Immature natural killer cell (primary cell): ENCODE measurements at places on chromosomes 4 and X. TPM values are rescaled to one million over a fixed set of nuclear protein-coding genes. Genes with fewer than 3 reads are reported as not detected.

- H3K27me3 ChIP-seq: peaks cover 2% of the 10 kb centered on the region
- H3K27ac ChIP-seq: no peak overlapping the region
- H3K4me3 ChIP-seq: no peak overlapping the region
Observed at GRCh38 chr4:123617791-123618190, 221.2 kb downstream of the SPRY1 start.

DNA sequence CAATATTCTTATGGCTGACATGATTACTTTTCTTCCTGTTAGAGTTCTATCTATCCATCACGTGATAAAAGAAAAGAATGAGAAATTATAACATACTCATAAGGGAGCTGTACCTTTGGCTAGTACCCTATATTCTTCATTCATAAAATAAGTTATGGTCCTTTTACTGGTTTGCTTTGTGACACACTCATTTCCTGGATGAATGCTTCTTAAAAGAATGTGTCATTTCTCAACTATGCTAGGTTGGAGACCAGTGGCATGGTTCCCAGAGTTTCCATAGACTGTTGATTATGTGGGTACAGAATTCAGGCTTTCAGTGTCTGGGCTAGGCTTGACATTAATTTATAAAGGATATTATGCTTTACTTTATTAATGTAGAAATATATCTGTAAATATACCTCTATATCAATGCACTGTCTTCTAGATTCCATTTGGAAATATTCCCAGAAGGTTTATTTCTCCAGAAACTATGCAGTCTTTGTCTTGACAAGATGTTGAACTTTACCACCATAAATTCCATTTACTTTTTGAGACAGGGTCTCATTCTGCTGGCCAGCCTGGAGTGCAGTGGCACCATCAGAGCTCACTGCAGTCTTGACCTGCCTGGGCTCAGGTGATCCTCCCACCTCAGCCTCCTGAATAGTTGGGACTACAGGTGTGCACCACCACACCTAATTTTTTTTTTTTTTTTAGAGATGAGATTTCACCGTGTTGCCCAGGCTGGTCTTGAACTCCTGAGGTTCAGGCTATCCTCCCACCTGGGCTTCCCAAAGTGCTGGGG lies 23.8 kb downstream of the NUDT6 start:
- H3K4me3 ChIP-seq: no peak overlapping the region
- H3K36me3 ChIP-seq: peaks cover 14% of the 10 kb centered on the region
- DNase-seq: no peak
- H3K27ac ChIP-seq: no peak overlapping the region

GRCh38 chr4:151644622-151645021 lies 116.2 kb downstream of the GATB start:
- H3K27ac ChIP-seq: no peak overlapping the region
- DNase-seq: no peak
- no peaks in the 10 kb centered on the region for H3K4me1 ChIP-seq
- H3K27me3 ChIP-seq: peaks cover 4% of the 10 kb centered on the region
- no peaks in the 10 kb centered on the region for H3K36me3 ChIP-seq

Gene DRD5
- polyA plus RNA-seq: not detected

- peaks cover 2% of the 10 kb centered on the region for H3K27me3 ChIP-seq
- H3K36me3 ChIP-seq: no peaks in the 10 kb centered on the region
- no peaks in the 10 kb centered on the region for H3K4me1 ChIP-seq
- no peak overlapping the region for H3K4me3 ChIP-seq
Observed at GRCh38 chr4:15198070-15198727, 195.9 kb downstream of the CPEB2 start.

Gene MED12
- polyA plus RNA-seq: 21.5 TPM

DNA sequence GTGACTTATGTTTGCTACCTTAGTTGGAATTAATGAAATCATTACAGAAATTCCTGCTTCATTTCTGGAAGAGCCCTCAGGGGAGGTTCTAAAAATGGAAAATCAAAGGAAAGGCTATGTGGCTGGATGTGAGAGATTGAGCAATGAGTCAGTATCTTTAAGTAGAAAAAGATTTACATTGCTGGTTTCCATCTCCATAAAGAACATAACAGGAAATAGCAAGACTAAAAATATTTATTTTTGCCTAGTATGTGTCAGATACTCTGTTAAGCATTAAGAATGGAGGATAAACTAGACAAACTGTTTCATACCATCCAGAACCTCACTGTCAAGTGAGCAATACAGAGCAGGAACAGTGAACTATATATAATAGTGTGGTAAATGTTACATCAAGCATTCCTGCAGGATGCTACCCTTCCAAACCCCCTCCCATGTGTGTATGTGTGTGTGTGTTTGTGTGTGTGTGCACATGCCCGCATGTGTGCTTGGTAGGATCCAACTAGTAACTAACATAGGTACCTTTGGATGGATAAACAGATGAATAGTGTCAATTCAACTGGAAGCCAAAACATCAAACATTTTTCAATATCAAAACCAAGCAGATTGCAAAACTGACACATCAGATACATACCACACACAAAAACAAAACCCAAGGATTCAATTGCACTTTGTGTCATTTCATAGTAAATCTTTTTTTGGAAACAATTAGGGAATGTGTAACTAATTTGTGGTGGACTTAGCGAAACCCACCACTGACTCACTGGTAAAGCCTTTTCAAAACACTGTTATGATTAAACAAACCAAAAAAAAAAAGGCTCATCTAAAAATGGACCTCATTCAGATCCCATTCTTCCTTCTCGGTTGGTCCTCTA lies 223.4 kb downstream of the SHROOM3 start:
- peaks cover 9% of the 10 kb centered on the region for H3K27me3 ChIP-seq
- H3K4me3 ChIP-seq: no peak overlapping the region
- no peaks in the 10 kb centered on the region for H3K36me3 ChIP-seq
- H3K27ac ChIP-seq: no peak overlapping the region
- no peaks in the 10 kb centered on the region for H3K4me1 ChIP-seq

Gene AFM
- polyA plus RNA-seq: not detected

DNA sequence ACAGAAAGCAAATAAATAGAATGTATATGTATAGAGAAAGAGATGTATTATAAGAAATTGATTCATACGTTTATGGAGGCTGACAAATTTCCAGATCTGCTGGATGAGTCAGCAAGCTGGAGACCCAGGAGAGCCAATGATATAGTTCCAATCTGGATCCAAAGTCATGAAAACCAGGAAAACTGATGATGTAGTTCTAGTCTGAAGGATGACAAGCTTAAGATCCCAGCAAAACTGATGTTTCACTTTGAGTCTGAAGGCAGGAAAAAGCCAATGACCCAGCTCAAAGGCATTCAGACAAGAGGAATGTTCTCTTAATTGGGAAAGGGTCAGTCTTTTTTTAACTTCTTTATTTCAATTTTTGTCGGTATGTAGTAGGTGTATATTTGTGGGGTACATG lies 102.6 kb downstream of the LHFPL1 start:
- H3K27me3 ChIP-seq: no peaks in the 10 kb centered on the region
- no peaks in the 10 kb centered on the region for H3K4me1 ChIP-seq
- no peak for DNase-seq

DNA sequence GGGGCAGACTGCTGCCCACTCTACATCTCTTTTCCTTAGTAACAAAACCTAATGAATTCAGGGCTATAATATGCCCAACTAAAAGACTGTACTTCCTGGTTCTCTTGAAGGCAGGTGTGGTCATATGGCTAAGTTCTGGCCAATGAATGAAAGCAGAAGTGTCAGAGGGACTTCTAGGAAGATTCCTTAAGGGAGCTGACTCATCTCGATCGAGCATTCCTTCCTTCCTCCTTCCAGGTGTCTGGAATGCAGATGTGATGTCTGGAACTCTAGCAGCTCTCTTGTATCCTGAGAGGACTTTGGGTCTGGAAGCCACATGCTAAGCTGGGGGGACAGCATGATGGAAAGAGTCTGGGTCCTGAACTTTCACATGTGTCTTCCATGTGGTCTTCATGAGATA lies 116.2 kb upstream of the STX18 start:
- H3K4me1 ChIP-seq: no peaks in the 10 kb centered on the region
- no peak overlapping the region for H3K4me3 ChIP-seq
- no peak for DNase-seq

GRCh38 chr4:87934157-87934704 lies 41.3 kb upstream of the SPP1 start:
- H3K27me3 ChIP-seq: peaks cover 4% of the 10 kb centered on the region
- H3K4me3 ChIP-seq: no peak overlapping the region
- no peaks in the 10 kb centered on the region for H3K36me3 ChIP-seq

DNA sequence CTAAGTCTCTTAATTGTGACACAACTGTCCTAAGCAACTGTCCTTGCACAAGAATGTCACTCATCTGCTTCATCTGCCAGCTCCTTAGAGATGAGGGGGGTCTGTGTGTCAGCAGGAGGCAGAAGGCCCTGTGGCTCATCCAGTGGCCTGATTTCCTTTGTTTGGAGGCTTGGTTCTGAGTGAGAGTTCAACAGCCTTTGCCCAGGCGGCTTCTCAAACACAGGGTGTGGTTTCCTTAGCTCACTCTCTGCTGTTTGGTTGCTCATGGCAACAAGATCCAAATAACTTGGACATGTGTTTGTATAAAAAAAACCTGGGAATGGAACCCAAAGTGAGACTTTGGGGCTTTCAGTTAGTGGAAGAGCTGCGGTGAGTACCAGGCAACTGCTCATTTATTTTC lies 46.6 kb downstream of the MAP7D3 start:
- H3K36me3 ChIP-seq: no peaks in the 10 kb centered on the region
- peak overlapping the region; percentile 73 for H3K27ac ChIP-seq
- peaks cover 1% of the 10 kb centered on the region for H3K27me3 ChIP-seq

DNA sequence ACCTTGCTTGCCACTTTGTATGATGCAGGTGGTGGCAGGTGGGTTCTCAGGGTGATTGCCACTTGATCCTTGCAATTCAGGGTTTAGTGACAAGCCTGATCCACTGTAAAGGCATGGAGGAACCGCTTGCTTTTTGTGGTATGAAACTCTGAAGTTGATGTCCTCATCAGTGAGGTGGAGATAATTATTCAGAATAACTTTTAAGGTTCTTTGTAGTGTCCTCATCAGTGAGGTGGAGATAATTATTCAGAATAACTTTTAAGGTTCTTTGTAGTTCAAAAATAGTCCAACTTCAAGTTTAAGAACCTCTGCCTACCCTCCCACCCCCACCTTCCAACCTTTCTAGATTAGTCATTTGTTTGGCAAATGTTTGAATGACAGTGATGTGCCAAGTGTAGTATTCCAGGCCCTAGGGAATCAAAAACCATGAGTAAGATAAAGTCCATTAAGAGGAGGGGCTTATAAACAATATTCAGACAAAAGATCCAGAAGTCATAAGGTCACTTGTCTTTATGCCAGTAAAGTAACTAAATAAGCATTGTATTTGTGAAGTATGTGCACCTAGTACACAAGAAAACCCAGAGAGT lies 51.2 kb downstream of the DCUN1D4 start:
- H3K4me1 ChIP-seq: no peaks in the 10 kb centered on the region
- no peak overlapping the region for H3K4me3 ChIP-seq
- no peak overlapping the region for H3K27ac ChIP-seq
- peaks cover 7% of the 10 kb centered on the region for H3K27me3 ChIP-seq

DNA sequence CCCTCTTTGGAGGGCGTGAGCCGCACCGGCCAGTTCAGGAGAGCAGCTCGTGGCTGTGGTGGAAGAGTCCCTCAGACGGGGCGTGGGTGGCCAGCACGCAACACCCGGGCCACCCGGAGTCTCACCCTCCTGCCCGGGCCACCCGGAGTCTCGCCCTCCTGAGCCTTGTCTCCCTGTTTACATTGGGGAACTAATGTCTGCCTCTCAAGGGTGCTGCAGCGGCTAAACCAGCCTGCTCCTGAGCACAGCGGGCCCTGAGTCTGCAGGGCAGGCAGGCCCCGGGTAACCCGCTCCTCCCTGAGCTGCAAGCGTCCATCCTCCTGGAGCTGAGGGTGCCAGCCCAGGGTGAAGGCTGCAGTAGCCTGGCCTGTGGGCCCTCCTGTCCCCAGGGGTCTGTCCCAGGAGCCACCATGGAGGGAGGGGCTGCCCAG lies 3.0 kb downstream of the PDE6B start:
- H3K4me3 ChIP-seq: no peak overlapping the region
- no peaks in the 10 kb centered on the region for H3K36me3 ChIP-seq
- H3K27ac ChIP-seq: no peak overlapping the region
- no peaks in the 10 kb centered on the region for H3K4me1 ChIP-seq
- peaks cover 3% of the 10 kb centered on the region for H3K27me3 ChIP-seq

Gene TMPRSS11F
- not detected for polyA plus RNA-seq

Gene ZGRF1
- 2.0 TPM for polyA plus RNA-seq

- H3K4me3 ChIP-seq: no peak overlapping the region
- no peak for DNase-seq
- peaks cover 8% of the 10 kb centered on the region for H3K27me3 ChIP-seq
- no peak overlapping the region for H3K27ac ChIP-seq
- H3K4me1 ChIP-seq: no peaks in the 10 kb centered on the region
Observed at GRCh38 chrX:40262157-40263013, 164.6 kb upstream of the BCOR start.

- no peak for DNase-seq
- no peak overlapping the region for H3K27ac ChIP-seq
- H3K27me3 ChIP-seq: peaks cover 2% of the 10 kb centered on the region
- no peaks in the 10 kb centered on the region for H3K36me3 ChIP-seq
- no peak overlapping the region for H3K4me3 ChIP-seq
Observed at GRCh38 chrX:23052324-23052723, 52.6 kb downstream of the DDX53 start.

DNA sequence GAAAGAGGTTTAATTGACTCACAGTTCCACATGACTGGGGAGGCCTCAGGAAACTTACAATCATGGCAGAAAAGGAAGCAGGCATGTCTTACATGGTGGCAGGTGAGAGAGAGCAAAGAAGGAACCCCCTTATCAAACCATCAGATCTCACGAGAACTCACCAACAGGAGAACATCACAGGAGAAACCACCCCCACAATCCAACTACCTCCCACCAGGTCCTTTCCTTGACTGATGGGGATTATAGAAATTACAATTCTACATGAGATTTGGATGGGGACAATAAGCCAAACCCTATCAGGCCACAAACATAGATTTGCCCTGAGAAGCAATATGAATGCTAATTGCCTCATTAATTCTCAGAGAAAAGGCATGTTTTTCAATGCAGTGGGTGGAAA lies 138.2 kb upstream of the RAPGEF2 start:
- H3K36me3 ChIP-seq: peaks cover 3% of the 10 kb centered on the region
- H3K4me3 ChIP-seq: no peak overlapping the region
- H3K27me3 ChIP-seq: peaks cover 2% of the 10 kb centered on the region
- no peak for DNase-seq

- peaks cover 12% of the 10 kb centered on the region for H3K27me3 ChIP-seq
- peak; percentile 62 for DNase-seq
- H3K4me3 ChIP-seq: no peak overlapping the region
- peak overlapping the region; percentile 88 for H3K27ac ChIP-seq
- no peaks in the 10 kb centered on the region for H3K36me3 ChIP-seq
Observed at GRCh38 chrX:14032406-14032805, 2.7 kb upstream of the GEMIN8 start.

DNA sequence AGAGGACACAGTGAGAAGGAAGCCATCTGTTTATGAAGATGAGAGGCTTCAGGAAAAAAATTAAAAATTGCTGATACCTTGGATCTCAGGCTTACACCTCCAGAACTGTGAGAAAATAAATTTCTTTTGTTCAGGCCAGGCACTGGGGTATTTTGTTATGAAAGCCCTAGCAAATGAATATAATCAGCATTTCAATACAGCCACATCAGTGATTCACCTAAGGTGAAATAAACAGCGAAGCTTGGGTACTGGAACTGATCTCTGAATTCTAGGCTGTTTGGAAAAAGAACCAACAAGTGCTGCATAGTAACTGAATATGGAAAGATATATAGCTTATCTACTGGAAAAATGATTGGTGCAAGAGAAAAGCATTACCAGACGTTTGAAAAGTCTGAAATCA lies 88.5 kb downstream of the PDS5A start:
- H3K36me3 ChIP-seq: peaks cover 25% of the 10 kb centered on the region
- no peak for DNase-seq

Gene RGN
- not detected for polyA plus RNA-seq

Gene FAM13A
- 1.7 TPM for polyA plus RNA-seq

Gene BCLAF3
- 3.9 TPM for polyA plus RNA-seq
